ENCODE measurements at places on chromosomes 13 and 19. TPM values are rescaled to one million over a fixed set of nuclear protein-coding genes. Genes with fewer than 3 reads are reported as not detected.

DNA sequence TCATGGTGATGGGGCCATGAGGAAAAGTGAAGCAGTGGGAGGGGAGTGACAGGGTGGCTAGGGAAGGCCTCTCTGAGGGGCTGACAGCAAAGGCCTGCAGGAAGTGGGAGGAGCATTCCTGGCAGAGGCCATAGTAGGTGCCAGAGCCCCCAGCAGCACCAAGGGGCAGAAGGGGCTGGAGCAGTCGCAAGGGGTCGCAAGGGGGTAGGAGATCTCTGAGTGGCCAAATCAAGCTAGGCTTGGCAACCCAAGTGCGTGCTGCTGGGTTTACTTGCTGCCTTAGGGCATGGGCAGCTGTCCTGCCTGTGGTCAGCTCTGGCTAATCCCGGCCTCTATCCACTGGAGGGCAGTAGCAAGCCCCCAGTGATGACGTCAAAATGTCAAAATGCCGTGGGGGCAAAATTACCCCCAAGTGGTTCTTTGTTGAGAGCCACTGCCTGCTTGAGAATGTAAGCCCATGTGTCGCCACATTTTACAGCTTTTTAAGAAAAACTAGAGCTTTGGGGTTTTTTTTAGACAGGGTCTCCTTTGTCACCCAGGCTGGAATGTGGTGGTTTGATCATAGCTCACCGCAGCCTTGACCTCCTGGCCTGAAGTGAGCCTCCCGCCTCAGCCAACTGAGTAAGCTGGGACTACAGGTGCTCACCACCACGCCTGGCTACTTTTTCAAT is 11.8 kb downstream of the CCDC97 start:
- DNase-seq = peak; percentile 24
- H3K4me3 ChIP-seq = no peak overlapping the region
- no peaks in the 10 kb centered on the region for H3K27me3 ChIP-seq
- H3K27ac ChIP-seq = peak overlapping the region; percentile 77

DNA sequence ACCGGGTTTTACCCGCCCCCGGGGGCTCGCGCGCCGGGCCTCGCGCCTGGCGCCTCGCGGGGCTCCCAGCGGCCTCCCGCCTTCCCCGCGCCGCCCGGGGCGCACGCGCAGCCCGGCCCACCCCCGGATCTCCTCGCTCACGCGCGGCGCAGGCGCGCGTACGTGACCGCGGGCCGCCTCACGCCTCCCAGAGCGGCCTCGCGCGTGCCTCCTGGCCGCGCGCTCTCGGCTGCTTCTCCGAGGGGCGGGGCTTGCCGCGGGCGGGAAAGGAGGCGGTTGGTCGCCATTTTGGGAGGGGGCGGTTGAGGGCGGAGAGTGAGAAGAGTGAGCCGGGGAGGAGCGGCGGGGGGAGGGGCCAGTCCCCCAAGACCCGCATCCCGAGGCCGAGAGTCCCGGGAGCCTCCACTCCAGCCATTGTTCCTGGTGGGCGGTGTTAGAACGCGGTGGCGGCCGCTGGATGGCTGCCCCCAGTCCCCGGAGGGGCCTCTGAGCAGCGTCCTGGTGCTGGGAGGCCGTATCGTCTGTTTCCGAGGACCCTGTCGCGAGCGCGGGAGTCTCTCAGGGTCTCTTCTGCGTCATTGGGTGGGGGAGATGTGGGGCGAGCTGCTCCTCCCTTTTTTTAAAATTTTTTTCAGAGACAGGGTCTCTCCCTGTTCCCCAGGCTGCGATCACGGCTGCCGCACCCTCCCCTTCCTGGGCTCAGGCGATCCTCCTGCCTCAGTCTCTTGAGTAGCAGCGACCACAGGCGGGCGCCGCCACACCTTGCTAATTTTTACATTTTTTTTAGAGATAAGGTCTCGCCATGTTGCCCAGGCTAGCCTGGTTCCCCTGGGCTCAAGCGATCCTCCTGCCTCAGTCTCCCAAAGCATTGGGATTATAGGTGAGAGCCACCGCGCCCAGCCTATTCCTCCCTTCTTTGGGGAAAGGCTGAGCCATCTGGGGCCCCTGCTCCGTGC is at the start of gene ZNF541:
Gene ZNF541 (minus strand): TSS at position 78 of the 956 bp plus-strand sequence. CDS start 17,292 bp downstream, outside the sequence.
- peak; percentile 79 for DNase-seq
- H3K4me1 ChIP-seq = peaks cover 23% of the 10 kb centered on the region
- H3K4me3 ChIP-seq = no peak within 1 kb of the TSS
- H3K36me3 ChIP-seq = no peaks in the 10 kb centered on the region
- H3K27ac ChIP-seq = no peak within 1 kb of the TSS

The CFAP97D2 gene
- total RNA-seq = not detected

DNA sequence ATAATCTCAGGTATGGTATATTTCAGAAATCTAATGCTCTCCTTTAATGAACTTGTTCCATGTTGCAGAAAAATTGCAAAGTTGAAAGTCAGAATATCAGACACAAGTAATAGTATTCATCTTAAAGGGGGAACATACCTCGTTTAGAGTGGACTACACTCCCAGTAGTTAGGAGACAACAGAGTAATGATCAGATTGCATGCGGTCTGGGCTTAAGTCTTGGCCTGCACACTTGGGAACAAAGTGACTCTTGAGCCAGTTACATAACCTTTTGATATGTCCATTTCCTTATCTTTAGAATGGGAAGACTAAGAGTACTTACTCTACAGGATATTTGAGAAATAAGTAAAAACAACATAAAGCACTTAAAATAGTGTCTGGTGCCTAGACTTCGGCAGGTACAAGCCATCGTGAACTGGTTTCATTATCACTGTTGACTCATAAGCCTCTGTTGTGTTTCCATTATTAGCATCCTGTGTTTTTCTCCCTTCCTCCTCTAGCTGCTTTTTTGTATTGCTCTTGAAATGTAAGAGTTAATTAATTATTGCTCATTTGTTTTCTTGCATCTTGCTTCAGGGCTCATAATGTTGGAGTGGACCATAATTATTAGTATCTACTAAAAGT is 53.0 kb downstream of the DPY19L3 start:
- H3K4me1 ChIP-seq = peaks cover 11% of the 10 kb centered on the region
- peak overlapping the region; percentile 47 for H3K27ac ChIP-seq
- H3K27me3 ChIP-seq = no peaks in the 10 kb centered on the region
- H3K36me3 ChIP-seq = peaks cover 18% of the 10 kb centered on the region
- no peak overlapping the region for H3K4me3 ChIP-seq

GRCh38 chr13:107867701-107868661 is 347.4 kb downstream of the LIG4 start:
- no peak overlapping the region for H3K27ac ChIP-seq
- H3K4me1 ChIP-seq = peaks cover 6% of the 10 kb centered on the region
- peak; percentile 13 for DNase-seq
- no peaks in the 10 kb centered on the region for H3K36me3 ChIP-seq
- H3K27me3 ChIP-seq = peaks cover 36% of the 10 kb centered on the region

DNA sequence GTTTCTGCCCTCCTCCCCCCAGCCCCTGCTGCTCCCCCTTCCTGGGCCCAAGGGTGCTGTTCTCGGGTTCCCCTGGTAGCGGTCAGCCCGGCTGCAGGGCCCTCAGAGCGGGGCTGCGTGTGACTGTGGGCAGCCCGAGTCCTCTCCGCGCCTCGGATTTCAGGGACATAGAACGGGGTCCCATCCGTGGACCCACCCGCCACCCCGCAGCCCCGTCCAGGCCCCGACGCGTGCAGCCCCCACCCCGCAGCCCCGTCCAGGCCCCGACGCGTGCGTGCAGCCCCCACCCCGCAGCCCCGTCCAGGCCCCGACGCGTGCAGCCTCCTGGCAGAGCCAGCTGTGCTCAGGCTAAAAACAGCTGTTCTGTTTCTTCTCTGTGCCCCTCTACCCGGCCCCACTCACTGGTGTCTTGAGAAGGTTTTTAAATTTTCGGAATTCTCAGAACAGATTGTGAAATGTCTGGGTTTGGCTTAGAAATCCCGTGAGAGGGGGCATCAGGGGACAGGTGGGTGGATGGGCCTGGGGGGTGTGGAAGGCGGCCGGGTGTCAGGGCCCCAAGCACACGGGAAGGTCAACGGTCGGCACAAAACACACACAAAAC is 5.5 kb upstream of the PRTN3 start:
- no peak for DNase-seq
- peaks cover 8% of the 10 kb centered on the region for H3K27me3 ChIP-seq
- peaks cover 2% of the 10 kb centered on the region for H3K4me1 ChIP-seq

The KRTDAP gene
- not detected for total RNA-seq

The SLC10A2 gene
- not detected for total RNA-seq

GRCh38 chr19:46406976-46407375 is 6.4 kb downstream of the CCDC8 start:
- H3K4me3 ChIP-seq = no peak overlapping the region
- DNase-seq = no peak
- H3K27me3 ChIP-seq = peaks cover 64% of the 10 kb centered on the region
- H3K36me3 ChIP-seq = no peaks in the 10 kb centered on the region

DNA sequence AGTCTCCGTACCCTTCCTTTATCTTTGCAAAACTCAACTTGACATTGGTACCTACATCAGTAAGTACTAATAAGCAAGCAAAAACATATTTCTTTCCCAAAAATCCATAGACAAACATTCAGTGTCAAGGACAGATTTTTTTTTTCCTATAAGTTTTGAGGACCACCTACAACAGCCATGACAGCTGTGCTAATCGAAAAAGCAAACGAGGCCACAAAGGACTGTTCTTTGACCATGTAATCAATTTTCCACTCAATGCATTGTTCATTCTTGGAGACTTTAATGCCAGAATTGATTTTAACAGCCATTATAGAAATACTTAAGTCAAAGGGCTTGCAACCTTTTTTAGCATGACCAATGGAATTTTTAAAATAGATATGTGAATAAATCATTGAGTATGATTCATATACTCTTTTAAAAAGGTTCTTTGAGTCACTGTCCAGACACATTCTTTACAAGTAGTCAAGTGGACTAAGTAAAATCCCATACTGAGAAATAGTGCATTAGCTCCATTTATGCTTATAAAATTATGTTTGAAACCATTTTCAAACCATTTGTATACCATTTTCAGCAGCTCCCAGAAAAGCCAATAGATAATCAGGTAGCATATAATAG is 323.9 kb downstream of the MZT1 start:
- H3K27ac ChIP-seq = no peak overlapping the region
- no peaks in the 10 kb centered on the region for H3K27me3 ChIP-seq
- no peaks in the 10 kb centered on the region for H3K4me1 ChIP-seq

DNA sequence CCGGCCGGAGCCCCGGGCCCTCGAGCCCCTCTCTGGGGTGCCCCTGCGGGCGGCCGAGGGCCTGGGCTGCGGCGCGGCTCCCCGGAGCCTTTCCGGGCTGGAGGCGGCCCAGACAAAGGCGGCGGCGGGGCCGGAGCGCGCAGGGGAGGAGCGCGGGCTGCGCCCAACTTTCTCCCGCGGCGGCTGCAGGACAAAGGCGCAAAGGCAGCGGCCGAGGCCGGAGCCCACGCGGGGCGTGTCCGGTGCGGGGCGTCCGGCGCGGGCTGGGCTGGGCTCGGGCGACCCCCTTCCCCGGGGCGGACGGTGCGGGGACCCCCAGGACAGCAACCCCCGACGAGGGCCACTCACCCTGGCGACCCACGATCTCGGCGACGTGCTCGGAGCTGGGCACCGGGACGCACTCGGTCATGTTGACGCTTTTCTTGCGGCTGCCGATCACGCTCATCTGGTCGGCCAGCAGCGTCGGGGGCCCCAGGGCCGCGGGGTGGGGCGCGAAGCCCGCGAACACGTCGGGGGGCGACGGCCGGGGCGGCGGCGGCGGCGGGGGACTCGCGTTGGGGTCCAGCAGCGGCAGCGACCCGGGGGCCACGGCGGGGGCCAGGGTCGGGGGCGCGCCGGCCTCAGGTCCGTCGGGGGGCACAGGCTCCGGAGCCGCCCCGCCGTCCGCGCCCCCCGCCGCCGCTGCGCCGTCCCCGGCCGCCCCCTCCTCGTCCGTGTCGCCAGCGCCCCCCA is 843 bp downstream of the MEX3D start:
- H3K4me1 ChIP-seq = peaks cover 5% of the 10 kb centered on the region
- H3K36me3 ChIP-seq = no peaks in the 10 kb centered on the region
- H3K4me3 ChIP-seq = peak overlapping the region; percentile 26
- DNase-seq = no peak

- H3K27me3 ChIP-seq = no peaks in the 10 kb centered on the region
- no peak for DNase-seq
- no peak overlapping the region for H3K4me3 ChIP-seq
- no peaks in the 10 kb centered on the region for H3K4me1 ChIP-seq
- peaks cover 27% of the 10 kb centered on the region for H3K36me3 ChIP-seq
Observed at GRCh38 chr13:72960114-72960513, 98.7 kb upstream of the KLF5 start.

- H3K4me3 ChIP-seq = no peak overlapping the region
- H3K4me1 ChIP-seq = peaks cover 11% of the 10 kb centered on the region
- H3K36me3 ChIP-seq = no peaks in the 10 kb centered on the region
- no peak overlapping the region for H3K27ac ChIP-seq
Observed at GRCh38 chr19:13051557-13052165, 51.0 kb downstream of the LYL1 start.

The FCGBP gene
- total RNA-seq = 4.8 TPM

The C13orf46 gene
- 1.9 TPM for total RNA-seq

DNA sequence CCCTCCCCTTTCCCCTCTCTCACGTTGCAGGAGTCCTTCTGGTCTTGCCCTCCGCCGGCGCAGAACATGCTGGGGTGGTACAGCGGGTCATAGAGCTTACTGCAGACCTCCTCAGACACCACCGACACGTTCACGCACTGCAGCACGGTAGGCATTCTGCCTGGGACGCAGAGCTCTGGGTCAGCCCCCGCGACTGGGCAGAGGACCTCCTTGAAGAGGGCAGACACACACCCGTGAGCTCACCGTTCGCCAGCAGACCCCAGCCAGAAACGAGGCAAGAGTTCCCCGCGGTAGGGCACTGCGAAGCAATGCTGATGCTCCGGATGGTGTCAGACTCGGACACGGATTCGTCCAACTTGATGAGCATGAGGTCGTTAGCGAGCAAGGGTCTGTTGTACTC is 2.9 kb downstream of the KLK4 start:
- H3K27ac ChIP-seq = no peak overlapping the region
- no peaks in the 10 kb centered on the region for H3K36me3 ChIP-seq
- no peak for DNase-seq

Measured in activated CD8-positive, alpha-beta T cell treated with anti-CD3 and anti-CD28 coated beads for 36 hours (primary cell).